ENCODE measurements at places on chromosomes 4 and X.

GRCh38 chrX:54865208-54865607 lies 55.4 kb upstream of the TRO start:
- no peak for DNase-seq

- DNase-seq, result no peak
These were observed 856.8 kb downstream of the STIM2 start for GRCh38 chr4:27717431-27717755.

DNA sequence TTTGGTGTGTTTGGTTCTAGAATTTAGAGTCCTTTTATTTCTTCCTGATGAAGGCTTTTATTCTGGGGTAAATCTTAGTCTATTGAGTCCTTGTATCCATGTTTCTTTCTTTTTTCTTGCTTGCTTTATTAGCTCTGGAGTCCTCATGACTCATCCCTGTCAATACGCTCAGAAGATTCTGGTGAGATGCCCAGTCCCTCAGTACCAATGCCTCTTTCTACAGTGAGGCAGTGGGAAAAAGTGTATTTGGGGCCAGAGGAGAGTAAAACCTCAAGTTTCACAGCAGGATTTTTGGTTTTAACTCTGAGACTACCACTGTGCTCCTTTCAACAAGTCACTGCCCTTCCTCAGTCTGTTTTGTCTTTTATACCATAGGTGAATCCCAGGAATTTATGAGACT lies 368.0 kb downstream of the GBA3 start:
- DNase-seq, result no peak

DNA sequence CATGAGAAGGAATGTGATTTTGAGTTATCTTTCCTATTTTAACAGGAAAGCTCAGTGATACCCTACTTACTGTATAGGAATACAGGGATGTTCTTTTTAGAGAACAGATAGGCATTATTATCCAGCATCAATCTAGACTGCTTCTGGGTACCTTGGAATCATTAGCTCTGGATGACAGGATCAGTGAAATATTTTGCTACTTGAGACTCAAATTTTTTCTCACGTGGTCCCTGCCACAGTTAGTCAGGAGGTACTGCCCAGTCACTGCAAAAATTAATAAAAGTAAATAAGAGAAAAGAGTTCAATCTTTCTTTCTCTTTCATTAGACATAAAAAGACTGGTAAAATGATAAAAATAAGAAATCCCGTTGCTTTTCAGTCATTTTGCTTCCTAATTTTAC lies 5.5 kb downstream of the ZNF827 start:
- DNase-seq, result no peak

DNA sequence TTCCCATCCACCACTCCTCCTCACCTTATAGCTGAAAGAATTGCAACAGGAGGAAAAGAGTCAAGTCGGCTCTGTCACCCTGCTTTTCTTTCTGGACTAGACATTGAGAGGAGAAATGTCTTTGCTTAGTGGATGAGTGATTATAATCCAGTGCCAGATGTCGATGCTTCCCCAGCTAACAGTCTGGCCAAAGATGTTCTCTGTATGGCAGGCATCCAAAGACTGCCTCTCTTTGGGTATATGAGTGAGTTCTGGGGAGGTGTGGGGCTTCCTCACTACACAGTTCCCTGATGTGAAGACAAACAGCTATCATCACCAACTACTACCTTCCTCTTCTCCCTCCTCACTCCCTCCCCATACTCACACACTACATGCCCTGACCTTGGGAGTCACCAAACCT lies 90.9 kb downstream of the COMMD8 start:
- no peak for DNase-seq

DNA sequence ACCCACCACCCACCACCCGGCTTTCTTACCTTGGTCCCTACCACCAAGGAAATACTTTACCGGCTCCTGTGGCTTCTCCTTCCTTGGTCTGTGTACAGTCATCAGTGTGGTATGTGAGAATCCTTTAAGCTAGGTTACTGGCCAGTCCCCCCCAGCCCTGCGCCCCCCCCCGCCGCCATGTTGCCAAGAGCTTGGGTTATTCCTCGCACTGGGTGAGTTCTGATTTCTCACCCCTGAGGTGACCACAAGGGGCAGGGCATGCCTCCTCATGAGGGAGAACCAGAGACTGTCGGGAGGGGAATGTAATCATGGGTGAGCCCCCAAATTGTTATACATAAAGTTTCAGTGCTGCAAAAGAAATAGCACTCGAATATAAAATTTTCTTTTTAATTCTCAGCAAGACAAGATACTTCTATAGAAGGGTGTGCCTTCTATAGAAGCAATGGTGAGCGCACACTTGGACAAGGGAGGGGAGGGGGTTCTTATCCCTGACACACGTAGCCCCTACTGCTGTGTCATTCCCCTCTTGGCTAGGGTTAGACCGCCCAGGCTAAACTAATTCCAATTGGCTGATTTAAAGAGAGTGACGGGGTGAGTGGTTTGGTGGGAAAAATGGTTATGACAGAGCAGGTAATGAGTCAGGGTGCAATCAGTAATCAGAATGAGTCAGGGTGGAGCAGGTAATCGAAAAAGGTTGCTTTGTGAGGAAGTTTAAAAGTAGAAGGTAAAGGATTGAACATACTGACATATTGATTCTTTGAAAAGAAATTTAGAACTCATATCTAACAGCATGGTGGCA lies 133.2 kb downstream of the KDM6A start:
- DNase-seq, result no peak

DNA sequence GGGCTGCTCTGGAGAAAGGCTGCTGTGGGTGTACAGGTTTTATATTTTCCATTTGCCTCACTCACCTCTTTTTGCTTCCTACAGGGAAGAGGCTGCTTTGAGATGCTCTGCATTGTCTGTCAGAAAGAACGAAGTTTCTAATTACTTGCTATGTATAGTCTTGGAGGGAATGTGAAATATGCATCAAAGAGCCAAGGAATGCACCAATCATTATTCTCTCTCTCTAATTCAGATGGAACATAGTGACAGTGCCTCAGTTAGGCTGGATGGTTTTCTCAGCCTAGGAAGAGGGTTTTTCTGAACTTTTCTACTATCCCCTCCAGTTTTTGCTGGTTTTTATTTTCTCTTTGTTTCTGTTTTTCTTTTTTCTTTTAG lies 106.8 kb upstream of the SLC4A4 start:
- no peak for DNase-seq

- no peak for DNase-seq
These were observed 65.9 kb downstream of the DIPK2B start for GRCh38 chrX:45134775-45135174.
